ENCODE measurements at places on chromosomes 5 and 9.

- H3K36me3 ChIP-seq = no peaks in the 10 kb centered on the region
- H3K4me1 ChIP-seq = no peaks in the 10 kb centered on the region
- no peak for DNase-seq
Observed at GRCh38 chr9:117473293-117473692, 58.4 kb upstream of the ASTN2 start.

GRCh38 chr5:139745132-139745799 is 50.3 kb upstream of the PSD2 start:
- no peaks in the 10 kb centered on the region for H3K4me1 ChIP-seq
- H3K4me3 ChIP-seq = no peak overlapping the region
- H3K27me3 ChIP-seq = peaks cover 6% of the 10 kb centered on the region
- peak overlapping the region; percentile 76 for H3K27ac ChIP-seq
- DNase-seq = peak; percentile 20

- no peak overlapping the region for H3K27ac ChIP-seq
- H3K36me3 ChIP-seq = no peaks in the 10 kb centered on the region
- H3K4me3 ChIP-seq = no peak overlapping the region
- no peak for DNase-seq
Observed at GRCh38 chr5:103208460-103208859, 50.1 kb upstream of the MACIR start.

DNA sequence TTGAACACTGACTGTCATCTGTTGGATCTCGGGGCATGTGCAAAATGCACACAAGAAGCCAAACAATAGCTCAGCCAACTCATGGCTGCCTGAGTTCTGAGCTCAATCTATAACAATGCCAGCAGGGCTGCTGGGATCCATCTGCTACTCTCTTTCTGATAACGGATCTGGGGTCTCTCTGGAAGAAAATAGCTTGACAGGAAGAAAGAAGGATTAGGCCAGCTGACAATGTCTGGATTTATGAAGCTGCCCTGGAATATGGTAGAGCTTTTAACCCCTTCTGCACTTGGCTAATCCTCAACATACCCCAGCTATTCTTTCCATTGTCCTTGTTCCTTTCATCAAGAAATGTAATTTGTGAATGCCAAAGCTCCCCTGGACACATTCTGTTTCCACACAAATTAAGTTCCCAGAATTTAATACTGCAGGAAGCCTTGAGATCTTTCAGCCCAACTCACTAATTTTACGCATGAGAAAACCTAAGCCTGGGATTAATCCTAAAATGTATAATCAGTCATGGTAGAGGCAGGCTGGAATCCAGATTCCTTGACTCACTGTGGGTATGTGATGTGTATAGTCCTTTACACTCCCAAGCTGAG is 62.7 kb upstream of the PCA3 start:
- no peak for DNase-seq
- no peaks in the 10 kb centered on the region for H3K4me1 ChIP-seq
- no peak overlapping the region for H3K4me3 ChIP-seq
- no peaks in the 10 kb centered on the region for H3K36me3 ChIP-seq
- H3K27ac ChIP-seq = no peak overlapping the region

- no peaks in the 10 kb centered on the region for H3K27me3 ChIP-seq
- no peak for DNase-seq
- no peak overlapping the region for H3K4me3 ChIP-seq
- H3K36me3 ChIP-seq = no peaks in the 10 kb centered on the region
Observed at GRCh38 chr9:96553070-96553469, 66.6 kb downstream of the CDC14B start.

- no peak overlapping the region for H3K4me3 ChIP-seq
- no peak overlapping the region for H3K27ac ChIP-seq
- no peaks in the 10 kb centered on the region for H3K36me3 ChIP-seq
Observed at GRCh38 chr5:72841756-72842535, 25.5 kb downstream of the TNPO1 start.
